ENCODE measurements at places on chromosomes 7 and 10. TPM values are rescaled to one million over a fixed set of nuclear protein-coding genes. Genes with fewer than 3 reads are reported as not detected.

DNA sequence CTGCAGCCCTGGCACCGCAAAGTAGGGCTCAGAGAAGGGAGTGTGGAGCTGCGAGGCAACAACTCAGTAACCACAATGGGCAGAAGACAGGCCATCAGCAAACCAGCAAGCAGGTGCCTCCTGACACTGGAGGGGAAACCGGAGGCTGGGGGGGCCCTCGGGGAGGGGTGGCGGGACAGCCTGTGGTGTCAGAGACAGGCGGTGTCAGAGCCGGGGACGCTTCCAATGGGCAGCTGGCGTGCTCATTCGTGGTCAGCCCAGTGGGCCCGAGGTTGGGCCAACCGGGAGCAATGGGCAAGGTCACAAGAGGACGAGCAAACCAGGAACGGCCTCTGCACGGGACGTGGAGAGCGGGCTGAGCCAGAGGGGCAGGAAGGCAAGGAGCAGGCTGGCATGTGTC lies 158.1 kb downstream of the MAD1L1 start:
- no peak for DNase-seq

DNA sequence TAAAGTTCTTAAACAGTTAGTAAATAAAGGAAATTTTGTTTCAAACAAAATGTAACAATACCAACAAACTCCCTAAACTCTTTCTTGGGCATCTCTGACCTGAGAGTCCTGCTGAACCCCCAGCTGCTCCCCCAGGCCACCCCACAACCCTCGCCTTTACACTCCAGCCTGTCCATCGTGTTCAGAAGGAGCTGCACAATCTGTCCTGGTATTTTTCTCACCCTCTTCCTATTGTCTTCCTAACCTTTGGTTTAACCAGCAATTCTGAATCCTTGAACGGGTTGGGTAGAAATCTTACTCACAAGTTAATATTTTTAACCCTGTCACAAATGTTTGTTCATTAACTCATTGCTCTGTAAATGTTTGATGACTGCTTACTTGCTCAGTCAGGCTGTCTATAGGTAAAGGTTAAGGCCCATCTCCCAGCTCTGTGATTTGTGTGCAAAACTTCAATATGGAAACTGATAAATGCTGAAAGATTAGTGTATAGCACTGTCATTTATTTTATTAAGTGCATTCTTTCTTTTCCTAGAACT lies 16.8 kb downstream of the SFRP4 start:
- no peak for DNase-seq

- DNase-seq: no peak
Observed at GRCh38 chr7:149238051-149238450, 1.4 kb upstream of the ZNF212 start.

PRLHR gene
- 0.22 TPM for total RNA-seq

DNA sequence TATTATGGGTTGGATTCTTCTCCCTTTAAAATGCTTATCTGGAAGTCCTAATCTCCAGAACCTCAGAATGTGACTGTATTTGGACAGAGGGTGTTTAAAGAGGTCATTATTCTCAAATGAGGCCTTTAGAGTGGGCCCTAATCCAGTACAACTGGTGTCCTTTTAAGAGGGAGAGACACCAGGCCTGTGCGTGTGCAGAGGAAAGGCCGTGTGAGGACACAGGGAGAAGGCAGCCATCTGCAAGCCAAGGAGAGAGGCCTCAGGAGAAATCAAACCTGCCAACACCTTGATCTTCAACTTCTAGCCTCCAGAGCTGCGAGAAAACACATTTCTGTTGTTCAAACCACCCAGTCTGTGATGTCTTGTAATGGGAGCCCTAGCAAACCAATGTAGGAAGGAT lies 235.4 kb upstream of the MYO3A start:
- DNase-seq: no peak

OIT3 gene
- 0.99 TPM for total RNA-seq

JCAD gene
- 48.3 TPM for total RNA-seq

GRCh38 chr10:74957285-74957961 lies 131.0 kb downstream of the KAT6B start:
- DNase-seq: no peak

DNA sequence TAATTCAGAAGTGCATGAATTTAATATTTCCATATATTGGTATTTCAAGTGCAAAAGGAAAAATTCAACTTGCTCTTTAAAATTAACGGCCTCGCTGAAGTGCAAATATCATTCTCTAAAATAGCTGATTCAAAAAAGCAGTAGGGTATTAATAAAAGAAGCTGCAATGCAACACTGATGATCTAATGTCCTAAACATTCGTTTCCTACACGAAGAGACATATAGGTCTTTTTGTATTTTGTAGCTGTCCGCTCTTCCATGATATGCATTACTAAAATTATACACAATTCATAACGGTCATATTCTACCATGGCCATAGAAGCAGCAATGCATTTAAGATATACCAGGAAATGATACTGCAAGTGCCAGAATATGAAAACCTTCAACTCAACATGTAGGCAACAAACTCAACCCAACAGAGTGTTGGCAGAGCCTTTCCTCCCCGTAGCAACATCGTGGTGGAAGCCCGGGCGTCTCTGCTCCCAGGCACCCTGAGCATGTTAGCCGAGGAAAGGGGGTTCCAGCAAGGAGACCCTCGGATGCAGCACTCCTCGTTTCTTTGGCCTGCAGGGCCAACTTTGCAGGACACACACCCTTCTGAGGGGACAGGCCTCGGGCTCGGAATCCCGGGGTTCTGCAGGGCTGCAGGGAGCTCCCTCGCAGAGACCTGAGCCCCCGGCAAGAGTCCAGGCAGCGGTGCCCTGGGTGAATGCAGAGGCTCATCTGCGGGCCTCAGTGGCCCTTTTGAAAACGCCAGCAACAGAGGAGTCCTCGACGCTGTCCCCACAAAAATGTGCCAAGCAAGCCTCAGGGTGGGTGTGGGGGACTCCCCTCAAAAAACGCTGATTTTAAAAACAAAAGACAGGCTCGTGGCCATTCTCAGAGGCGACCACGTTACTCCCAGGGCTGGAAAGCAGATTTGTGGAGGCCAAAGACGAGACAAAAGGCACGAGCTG lies 1.6 kb downstream of the FAM171A1 start:
- no peak for DNase-seq

IRF5 gene
- total RNA-seq: 6.1 TPM

DNA sequence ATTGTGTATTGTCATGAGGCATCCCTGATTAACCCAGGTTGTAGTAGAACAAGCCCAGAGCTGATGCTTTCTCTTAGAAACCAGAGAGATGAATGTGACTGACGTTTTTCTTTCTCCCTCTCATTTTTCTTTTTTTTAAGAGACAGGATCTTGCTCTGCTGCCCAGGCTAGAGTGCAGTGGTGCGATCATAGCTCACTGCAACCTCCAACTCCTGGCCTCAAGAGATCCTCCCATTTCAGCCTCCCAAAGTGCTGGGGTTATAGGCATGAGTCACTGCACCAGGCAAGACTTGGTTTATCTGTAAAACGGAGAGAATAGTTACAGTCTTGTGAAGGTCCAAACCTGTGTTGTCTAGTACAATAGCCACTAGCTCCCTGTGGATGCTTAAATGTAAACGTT lies 5.4 kb downstream of the LMTK2 start:
- no peak for DNase-seq

DNA sequence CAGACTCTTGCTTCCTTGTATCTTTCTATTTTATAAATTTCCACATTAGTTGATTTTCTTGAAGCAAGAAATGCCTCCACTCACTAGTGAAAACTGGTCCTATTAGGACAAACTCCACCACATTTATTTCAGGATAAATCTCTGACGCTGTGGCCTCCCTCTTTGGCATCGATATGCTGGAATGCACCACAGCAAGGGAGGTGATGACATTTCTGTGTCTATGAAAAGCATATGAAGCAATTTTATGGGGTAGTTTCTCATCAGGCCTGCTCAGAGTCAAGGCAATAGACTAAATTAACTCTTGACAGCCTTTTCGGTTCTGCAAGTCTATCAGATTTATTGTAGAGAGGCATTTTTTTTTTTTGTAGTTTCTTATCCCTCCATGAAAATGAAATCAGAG lies 304.4 kb downstream of the ZEB1 start:
- DNase-seq: no peak

GRCh38 chr10:72056932-72057751 lies 31.2 kb downstream of the SPOCK2 start:
- no peak for DNase-seq

GRCh38 chr10:114665406-114665805 lies 7.3 kb upstream of the ABLIM1 start:
- DNase-seq: no peak

TACR2 gene
- 0.28 TPM for total RNA-seq

DNA sequence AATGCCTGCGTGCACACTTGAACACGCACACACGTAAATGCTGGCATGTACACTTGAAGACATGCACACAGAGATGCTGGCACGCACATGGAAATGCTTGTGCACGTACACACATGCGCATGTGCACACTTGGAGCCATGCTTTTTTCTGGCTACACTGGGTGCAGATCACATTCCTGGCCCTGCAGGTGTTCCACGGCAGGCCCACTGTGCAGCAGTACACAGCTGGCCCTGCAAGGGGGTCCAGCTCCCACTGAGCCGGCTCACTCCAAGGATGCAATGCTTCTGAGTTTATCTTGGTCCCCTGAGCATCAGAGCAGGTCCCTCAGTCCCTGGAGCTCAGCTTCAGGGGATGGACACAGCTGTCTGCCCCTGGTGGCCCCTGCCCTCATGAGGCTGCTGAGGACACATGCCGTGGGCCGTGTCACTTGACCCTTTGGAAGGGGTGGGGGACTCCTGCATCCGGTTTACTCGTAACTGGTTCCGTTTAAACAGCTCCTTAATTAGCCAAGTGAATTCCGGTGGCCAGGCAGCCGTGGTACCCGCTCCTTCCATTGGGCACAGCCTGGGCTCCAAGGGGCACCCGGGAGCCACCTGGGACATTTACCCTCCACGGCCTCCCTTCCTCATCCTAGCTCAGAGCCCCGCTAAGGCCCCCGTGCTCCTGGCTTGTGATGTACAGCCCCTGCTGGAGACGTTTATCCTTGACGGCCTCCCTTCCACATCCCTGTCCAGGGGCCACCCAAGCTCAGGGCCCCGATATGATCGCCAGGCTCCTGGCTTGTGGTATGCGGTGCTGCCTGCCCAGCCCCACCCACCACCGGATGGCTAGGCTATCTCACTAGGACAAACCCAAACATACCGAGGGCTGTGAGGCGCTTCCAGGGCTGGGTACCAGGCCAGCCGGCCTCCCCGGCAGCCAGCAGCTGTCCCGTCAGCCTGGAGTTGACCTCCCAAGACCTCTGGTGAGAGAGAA lies 39.5 kb upstream of the DPYSL4 start:
- DNase-seq: no peak

- no peak for DNase-seq
Observed at GRCh38 chr10:110352930-110353243, 48.2 kb upstream of the SMNDC1 start.

DNA sequence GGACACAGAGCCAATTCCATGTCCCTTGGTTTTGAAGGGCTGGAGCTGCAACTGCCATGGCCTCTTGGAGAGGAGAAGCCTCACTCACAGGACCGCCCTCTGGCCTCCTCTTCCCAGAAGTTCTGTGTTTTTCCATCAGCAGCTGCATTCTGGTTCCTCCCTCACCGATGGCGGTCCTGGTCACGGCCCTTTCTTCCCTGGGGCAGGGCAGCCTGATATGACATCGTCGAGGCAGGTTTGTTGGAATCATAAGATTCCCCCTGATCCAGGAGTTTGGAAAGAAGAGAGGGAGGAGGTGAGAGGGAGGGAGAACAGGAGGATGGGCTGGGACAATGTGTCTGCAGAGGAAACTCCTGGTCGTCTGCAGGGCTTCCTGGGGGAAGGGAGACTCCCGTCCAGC lies 82.7 kb upstream of the PDZD8 start:
- DNase-seq: no peak

- DNase-seq: no peak
Observed at GRCh38 chr10:105644091-105644490, 1003.0 kb downstream of the SORCS3 start.

GRCh38 chr10:47358457-47358856 lies 10.3 kb downstream of the RBP3 start:
- DNase-seq: no peak

SLC13A4 gene
- 50.2 TPM for total RNA-seq

LRRC18 gene
- total RNA-seq: 1.2 TPM

DNA sequence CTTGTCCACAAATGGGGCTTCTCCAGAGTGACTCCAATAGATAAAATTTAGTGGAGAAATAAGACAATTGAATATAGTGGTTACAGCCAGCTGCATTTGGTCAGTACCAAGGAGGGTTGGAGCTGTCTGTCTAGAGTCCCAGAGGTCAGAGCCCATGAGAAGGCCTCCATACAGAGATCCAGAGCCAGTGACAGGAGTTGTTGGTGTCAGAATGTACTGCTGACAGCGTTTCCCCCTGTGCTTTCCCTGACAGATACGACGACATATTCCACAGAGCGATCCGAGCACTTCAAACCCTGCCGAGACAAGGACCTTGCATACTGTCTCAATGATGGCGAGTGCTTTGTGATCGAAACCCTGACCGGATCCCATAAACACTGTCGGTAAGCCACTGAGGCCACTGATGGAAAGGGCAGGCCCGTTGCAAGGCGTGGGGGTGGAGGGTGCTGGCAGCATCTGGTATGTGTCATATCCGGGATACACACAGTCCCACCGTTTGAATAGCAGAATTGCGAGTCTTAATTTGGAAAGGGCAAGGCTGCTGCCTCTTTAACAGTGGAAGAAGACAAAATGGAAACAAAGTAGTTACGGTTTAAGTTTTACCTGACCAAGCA lies 483.6 kb downstream of the NRG3 start:
- DNase-seq: no peak

GRCh38 chr7:90710466-90710850 lies 114.3 kb downstream of the CDK14 start:
- DNase-seq: no peak

- no peak for DNase-seq
Observed at GRCh38 chr10:45154502-45154901, 153.8 kb downstream of the ZNF22 start.

NPY gene
- total RNA-seq: 15.2 TPM

TNS3 gene
- total RNA-seq: 58.6 TPM

RBP3 gene
- total RNA-seq: not detected

CALHM3 gene
- not detected for total RNA-seq

DNA sequence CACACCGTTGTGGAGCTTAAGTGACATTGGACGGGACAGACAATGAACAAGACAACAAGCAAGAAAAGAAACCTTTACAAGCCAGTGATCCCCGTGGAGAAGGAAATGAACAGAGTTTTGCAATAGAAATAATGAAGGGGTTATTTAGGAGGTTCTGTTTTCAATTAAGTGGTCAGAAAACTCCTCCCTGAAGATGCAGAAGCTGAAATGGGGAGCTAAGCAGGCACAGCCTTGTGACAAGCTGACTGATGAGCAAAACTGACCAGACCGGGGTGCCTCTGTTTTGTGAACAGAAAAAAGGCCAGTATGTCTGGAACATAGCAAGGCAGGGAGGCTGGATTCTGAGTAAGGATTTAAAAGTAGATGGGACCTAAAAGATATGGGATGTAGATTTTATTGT lies 299.8 kb upstream of the POM121L12 start:
- DNase-seq: no peak

GRCh38 chr10:88544140-88544870 lies 38.8 kb downstream of the RNLS start:
- DNase-seq: no peak

Data from spinal cord (tissue), 10 donors.